ENCODE measurements at places on chromosomes 11 and 22. TPM values are rescaled to one million over a fixed set of nuclear protein-coding genes. Genes with fewer than 3 reads are reported as not detected.

DNA sequence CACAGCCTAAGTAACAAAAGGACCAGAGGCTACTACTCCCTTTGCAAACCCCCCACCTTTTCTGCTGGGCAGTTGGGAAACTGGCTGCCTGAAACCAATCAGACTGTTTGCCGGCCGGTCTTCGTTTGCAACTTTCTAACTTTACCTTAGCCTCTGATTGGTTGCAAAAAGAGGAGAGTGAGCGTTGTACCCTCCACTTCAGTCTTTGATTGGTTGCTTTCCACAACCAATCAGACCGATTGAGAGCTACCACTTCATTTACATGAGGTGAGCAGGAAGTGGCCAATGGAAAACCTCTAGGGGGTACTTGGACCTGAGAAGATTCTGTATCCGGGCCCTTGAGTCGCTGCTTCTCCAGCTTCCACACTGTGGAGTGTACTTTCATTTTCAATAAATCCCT is 18.8 kb upstream of the CLNS1A start:
- DNase-seq, result no peak
- H3K27me3 ChIP-seq, result no peaks in the 10 kb centered on the region
- no peaks in the 10 kb centered on the region for H3K4me1 ChIP-seq
- H3K36me3 ChIP-seq, result no peaks in the 10 kb centered on the region

Gene OR10A5
- not detected for total RNA-seq

DNA sequence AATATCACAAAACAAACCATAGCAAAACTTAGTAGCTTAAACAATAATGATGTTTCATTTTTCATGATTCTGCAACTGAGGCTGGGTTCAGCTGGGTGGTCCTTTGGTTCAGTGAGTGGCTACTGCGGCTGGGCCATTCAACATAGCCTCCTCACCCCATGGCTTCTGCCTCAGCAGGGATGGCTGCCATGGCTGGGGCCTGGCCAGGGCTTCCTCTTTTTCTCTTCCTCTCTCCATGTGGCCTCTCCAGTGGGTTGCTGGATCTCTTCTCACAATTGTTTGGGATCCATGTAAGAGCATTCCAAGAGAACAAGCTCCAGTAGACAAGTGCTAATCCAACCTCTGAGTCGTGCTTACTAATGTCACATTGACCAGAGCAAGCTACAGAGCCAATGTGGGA is 248.6 kb upstream of the PLET1 start:
- no peak overlapping the region for H3K4me3 ChIP-seq
- no peak for DNase-seq
- no peaks in the 10 kb centered on the region for H3K36me3 ChIP-seq
- H3K4me1 ChIP-seq, result no peaks in the 10 kb centered on the region
- H3K27me3 ChIP-seq, result no peaks in the 10 kb centered on the region

GRCh38 chr11:88411265-88411664 is 73.7 kb upstream of the CTSC start:
- no peaks in the 10 kb centered on the region for H3K36me3 ChIP-seq
- no peak overlapping the region for H3K27ac ChIP-seq
- no peaks in the 10 kb centered on the region for H3K27me3 ChIP-seq
- H3K4me1 ChIP-seq, result no peaks in the 10 kb centered on the region

Gene GPR83
- total RNA-seq, result 0.32 TPM

DNA sequence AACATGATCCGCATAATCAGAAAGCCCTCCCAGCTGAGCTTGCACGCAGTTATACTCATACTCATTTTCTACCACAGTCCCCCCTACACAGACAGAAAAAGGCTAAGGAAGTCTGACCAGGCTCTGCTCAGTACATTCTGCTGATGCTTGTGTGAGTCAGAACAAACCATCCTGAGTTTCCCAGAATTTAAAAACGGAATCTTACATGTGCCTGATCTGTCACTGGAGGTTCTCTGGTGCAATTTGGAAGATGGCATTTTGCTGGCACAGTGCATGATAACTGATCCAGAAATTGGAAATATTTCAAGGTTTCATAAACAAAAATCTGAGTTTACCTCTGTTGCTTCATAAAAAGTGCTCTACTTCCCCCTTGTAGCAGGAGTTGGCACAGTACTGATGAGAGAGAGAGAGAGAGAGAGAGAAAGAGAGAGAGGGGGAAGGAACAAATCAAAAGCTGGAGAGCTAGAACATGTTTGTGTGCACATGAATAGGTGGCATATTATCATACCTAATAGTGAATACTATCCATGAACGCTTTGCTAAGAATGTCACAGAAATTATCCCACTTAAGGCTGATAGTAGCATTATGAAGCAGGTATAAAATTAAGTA is 1085.3 kb downstream of the DLG2 start:
- no peaks in the 10 kb centered on the region for H3K27me3 ChIP-seq
- H3K36me3 ChIP-seq, result no peaks in the 10 kb centered on the region
- H3K4me3 ChIP-seq, result no peak overlapping the region
- H3K27ac ChIP-seq, result peak overlapping the region; percentile 64
- H3K4me1 ChIP-seq, result peaks cover 35% of the 10 kb centered on the region

DNA sequence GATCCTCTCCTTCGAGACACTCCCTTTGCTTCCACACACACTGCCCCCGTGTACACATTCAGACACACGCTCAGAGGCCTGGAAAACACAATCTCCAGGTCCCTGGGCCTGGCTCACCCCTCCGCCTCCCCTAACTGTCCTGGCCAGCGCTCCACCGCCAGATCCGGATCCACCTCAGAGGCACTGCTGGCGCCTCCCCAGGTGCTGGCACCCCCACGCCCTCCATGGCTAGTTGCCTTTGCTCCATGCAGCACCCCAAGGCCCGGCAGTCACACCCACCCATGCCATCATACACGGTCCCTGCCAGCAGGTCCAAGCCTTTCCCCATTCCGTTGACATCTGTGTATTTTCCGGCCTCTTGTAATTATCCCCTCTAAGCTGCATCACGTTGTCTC is 11.1 kb downstream of the SPTBN2 start:
- H3K4me3 ChIP-seq, result no peak overlapping the region
- peaks cover 8% of the 10 kb centered on the region for H3K36me3 ChIP-seq
- no peak for DNase-seq
- H3K4me1 ChIP-seq, result no peaks in the 10 kb centered on the region
- H3K27me3 ChIP-seq, result no peaks in the 10 kb centered on the region
- no peak overlapping the region for H3K27ac ChIP-seq
